Lung microvascular endothelial cell (primary cell): ENCODE measurements at places on chromosomes 2 and 18.

DNA sequence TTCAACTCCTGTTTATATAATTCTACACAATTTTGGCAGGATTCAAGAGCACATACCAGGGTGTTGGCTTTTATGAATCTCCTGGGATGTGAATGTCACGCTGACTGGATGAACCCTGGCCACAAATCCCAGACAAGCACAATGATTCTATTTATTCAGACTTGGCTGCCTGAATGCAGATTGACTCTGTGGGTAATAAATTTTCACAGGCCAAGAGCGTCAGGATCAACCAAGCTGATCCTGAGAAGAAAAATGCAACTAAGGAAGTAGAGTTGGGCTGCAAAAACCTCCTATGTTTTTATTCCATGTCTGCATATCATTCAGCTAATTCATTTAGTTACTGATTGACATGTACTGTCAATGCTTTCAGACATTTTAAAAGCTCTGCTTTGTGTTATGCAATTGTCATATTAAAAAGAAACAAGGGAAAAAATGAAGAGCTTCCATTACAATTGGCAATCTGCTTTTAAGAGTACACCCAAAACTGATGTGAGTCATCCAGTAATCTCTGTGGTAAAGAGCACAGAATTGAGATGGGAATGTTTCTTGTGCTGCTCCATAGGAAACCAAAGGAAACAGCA is 173.0 kb upstream of the REV1 start:
- DNase-seq, result no peak

DNA sequence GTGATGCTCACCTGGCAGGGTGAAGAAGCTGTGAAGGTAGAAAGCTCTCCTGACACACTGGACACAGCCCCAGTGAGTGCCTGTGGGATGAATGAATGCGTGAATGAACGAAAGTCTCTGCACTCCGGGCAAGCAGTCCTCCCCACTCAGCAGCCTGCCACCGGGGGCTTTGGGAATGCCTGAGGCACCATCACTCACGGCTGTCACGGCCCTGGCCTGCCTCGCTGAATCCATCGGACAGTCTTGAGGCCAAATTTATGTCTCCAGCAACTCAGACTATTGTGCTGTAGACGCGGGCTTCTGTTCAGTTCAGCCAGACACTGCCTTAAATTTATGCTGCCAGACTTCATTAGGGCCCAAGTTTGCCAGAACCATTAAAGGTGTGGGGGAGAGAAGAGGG is 62.9 kb upstream of the TEX51 start:
- no peak for DNase-seq

DNA sequence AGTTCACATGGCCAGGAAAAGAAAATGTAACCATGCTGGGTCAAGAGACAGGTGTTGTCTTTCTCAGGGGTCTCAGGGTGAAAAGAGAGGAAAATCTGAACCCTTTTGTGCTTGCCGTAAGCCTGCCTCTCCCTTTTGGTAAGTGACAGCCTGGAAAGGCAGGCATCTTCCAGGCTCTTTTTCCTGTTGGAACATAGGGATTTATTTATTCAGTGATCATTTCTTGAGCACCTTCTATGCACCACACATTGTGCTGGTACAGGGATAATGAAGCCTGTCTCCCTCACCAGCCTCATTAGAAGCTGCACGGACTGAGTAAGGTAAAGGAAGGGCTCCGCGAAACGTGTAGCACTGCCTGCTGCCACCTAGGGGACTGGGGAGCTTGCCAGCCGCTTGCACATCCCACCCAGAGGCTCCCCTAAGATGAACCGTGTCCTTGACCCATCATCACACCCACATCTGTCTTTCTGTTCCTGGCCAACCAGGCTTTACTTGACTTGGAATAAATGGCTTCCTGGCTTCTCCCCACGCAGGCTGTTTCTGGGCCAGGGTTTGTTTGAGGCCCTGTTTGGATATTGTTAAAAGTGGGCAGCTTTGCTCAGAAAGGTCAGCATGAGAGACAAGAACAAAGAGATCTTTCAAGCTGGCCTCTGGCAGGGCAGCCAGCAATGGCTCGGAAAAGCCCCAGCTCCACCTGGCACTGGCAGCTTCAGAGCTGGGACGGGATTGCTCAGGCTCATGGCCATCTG is 73.3 kb upstream of the MCFD2 start:
- no peak for DNase-seq

DNA sequence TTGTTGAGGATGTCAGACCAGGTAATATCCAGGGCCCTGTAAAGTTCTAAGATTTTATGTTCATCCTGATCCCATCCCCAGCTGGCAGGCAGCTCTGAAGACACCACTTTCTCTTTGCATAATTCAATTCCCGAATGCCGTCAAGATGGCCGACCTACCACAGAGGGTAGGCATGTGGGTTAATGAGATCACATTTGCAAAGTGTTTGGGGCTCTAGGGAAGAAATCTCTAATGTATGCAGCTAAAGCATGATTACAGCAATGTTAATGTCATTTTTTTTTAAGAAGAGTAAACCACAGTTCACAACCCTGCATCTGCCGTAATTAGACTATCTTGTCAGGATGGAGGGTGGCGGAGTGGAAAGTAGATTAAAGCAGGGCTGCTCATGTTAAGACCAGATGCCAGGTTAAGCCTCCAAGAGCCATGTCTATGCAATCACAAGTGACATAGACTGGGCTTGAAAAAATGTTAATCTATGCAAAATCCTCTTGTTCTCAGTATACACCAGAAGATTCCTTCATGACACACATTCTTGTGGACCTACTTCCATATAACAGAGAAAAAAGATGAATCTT is 131.4 kb downstream of the ALK start:
- DNase-seq, result no peak

DNA sequence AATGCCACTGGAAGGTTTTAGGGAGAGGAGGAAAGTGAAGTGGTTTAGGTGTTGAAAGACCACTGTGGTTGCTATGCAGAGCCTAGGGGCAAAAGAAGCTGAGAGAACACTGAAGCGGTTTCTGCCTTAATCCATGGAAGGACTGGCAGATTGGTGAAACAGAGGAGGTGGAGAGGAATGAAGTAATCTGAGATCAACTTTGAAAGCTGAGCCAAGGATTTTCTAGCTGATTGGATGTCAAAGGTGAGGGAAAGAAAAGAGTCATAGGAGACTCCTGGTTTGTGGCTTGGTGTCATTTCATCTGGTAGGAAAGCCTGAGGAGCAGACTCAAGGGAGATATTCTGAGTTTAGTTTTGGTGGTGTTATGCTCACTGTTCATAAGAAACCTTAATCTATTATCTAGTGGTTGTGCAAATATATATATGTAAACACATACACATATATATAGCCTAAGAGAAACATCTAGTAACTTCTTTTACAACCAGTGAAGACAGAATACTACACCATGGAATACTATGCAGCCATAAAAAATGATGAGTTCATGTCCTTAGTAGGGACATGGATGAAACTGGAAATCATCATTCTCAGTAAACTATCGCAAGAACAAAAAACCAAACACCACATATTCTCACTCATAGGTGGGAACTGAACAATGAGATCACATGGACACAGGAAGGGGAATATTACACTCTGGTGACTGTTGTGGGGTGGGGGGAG is 134.1 kb upstream of the CREB1 start:
- DNase-seq, result no peak

- peak; percentile 64 for DNase-seq
Observed at GRCh38 chr2:43269074-43269572, 42.7 kb upstream of the ZFP36L2 start.

DNA sequence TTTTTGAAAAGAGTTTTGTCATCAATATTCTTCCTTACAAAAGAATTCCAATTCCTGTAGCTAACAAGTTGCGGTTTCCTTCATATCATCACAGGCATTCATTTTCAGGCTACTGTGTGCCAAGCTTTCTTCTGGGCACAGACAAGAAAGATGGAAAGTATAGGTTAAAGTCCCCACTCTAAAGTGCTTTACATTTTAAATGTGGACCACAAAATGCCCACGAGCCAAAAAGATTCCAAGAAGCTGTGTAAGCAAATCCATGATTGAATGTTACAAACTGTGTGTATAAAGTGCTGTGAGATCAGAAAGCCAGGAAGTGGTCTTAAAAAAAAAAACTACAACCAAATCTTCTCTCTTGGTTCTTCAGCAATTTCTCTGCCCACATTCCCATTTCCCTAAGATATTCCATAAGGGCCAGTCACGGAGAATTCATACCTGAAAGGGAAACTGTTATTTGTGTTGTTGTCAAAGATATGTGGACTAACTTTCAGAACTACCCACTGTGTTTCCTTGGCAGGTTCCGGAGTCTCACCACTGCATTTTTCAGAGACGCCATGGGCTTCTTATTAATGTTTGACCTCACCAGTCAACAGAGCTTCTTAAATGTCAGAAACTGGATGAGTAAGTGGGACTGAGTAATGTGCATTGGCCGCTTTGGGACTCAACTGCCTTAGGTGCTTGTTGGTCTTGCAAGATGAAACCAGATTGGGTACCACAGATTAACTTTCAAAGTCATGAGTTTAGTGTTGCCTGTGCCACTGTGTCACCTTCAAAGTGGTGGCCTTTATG is 55.7 kb downstream of the RAB27B start:
- no peak for DNase-seq

DNA sequence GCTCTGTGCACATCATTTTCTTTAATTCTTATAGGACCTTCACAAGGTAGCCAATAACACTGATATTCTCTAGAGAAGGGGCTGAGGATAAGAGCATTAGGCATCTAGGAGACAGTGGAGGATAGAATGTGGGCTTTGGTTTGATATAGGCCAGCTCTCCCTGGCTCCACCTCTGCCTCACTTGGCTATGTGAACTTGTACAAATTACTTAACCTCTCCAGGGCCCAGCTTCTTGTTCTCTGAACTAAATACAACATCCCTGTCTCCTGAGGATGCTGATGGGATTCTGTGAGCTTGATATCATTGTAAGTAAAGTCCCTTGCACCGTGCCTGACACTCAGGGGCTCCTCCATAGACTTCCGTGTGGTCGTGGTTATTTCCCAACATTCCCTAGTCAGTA is 87.3 kb downstream of the ACOXL start:
- no peak for DNase-seq

DNA sequence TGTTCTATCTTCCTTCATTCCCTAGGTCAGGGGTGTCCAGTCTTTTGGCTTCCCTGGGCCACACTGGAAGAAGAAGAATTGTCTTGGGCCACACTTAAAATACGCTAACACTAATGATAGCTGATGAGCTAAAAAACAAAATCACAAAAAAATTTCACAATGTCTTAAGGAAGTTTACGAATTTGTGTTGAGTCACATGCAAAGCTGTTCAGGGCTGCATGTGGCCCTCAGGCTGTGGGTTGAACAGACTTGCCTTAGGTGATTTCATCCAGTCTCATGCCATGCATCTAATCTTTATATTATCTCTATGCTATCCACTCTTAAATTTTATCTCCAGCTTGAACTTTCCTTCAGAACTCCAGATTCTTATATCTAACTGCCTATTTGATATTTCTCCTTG is 80.1 kb downstream of the CCDC85A start:
- no peak for DNase-seq

DNA sequence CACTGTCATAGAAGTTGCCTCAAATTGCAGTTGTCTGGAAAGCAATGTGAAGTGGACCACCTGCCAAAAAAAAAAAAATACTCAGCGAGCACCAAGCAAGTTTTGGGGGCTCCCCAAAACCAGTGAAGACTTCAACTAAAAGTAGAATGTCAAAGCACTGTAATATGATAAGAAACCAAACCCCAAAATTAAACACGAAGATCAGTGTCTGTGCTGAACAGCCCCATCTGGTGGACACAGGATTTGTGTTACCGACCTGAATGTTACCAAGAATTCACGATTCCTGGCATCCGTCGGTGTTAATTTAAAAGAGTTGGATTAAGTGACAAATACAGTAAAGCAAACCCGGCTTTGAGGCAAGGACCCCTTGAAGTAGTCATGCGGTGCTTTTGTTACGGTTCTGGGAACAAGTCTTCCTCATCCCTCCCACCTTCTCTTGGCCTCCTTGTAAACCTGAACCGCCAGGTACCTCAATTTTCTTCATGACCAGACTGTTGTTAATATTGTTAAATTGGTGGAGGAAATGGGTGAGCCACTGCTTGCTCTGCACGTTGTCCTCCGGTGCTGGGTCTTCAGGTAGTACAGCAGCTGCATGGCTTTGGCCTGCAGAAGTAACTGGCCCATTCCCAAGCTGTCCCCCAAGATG is 31.3 kb upstream of the SSB start:
- peak; percentile 82 for DNase-seq

DNA sequence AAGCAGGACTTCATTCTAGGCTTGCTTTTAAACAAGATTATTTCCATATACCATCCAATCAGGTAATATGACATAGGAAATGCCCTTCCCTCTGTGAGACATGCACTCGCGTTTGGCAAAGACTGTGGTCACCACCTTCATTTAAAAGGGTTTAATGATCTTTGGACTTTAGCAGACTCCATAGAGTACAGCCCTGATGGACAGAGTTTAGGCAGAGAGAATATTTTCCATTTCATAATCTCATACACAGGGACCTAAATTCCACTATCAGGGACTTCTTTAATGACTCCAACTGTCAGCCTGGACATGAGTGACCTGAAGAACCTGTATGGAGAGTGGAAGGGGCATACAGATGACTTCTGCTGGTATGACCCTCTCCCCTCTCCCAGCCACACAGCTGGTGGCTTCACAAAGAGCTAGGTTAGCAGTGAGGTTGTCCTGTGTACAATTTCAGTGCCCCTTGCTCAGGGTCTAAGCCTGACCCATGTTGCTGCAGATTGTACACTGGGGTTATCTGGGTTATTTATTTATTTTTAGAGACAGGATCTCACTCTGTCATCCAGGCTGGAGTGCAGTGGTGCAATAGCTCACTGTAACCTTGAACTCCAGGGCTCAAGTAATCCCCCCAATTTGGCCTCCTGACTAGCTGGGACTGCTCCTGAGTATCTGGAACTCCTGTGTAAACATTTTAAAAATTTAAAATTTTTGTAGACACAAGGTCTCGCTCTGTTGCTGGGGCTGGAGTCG is 59.2 kb downstream of the PTPRM start:
- DNase-seq, result no peak

- no peak for DNase-seq
Observed at GRCh38 chr2:233141901-233142300, 81.8 kb downstream of the INPP5D start.

GRCh38 chr2:70683455-70683854 is 84.5 kb downstream of the ADD2 start:
- no peak for DNase-seq

DNA sequence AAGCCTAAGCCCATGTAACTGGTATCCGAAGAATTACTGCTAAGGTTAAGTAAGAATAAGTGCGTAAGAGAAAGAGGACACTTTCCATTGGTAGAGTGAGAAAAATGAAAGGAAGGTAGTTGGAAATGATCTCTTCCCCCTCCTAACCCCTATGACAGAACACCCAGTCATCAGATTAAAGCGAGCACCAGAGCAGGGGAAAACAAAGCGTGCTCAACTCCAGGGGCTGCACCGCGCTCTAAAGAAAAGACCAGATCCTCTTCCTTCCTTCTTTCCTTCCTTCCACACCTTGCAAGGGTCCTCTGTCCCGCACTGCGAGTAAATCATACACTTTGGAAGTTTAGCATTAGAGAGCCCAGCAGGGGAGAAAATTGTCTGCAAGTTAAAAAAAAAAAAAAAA is 971 bp upstream of the CDH7 start:
- DNase-seq, result no peak

- no peak for DNase-seq
Observed at GRCh38 chr2:196316050-196316430, 144.7 kb upstream of the STK17B start.

- DNase-seq, result no peak
Observed at GRCh38 chr18:23232331-23232730, 97.0 kb downstream of the CABLES1 start.
